A549 treated with CORT108297 at 1 μM for 4 hours (cell line): ENCODE measurements at places on chromosomes 4 and X. TPM values are rescaled to one million over a fixed set of nuclear protein-coding genes. Genes with fewer than 3 reads are reported as not detected.

Gene TRPC5OS
- not detected in 5 replicates for total RNA-seq

Gene NPY2R
- 0.02 to 0.06 TPM (median 0.03 TPM) in 5 replicates for total RNA-seq

Gene ARMCX2
- 0.08 to 0.11 TPM in 2 of 5 replicates, not detected in the others for total RNA-seq

Gene ETDA
- total RNA-seq, result not detected in 5 replicates

Gene TMEM271
- not detected in 5 replicates for total RNA-seq

Gene ENPEP
- total RNA-seq, result 0.01 to 0.14 TPM (median 0.09 TPM) in 5 replicates

Gene BDH2
- total RNA-seq, result 7.7 to 10.0 TPM (median 8.2 TPM) in 5 replicates

Gene UBE2K
- total RNA-seq, result 59.0 to 79.4 TPM (median 75.2 TPM) in 5 replicates

Gene CXorf49
- not detected in 5 replicates for total RNA-seq

Gene OTOP1
- total RNA-seq, result not detected in 5 replicates

Gene CD38
- total RNA-seq, result 8.6 to 13.7 TPM (median 10.1 TPM) in 5 replicates

Gene CEP135
- total RNA-seq, result 4.3 to 6.3 TPM (median 5.7 TPM) in 5 replicates

Gene DAPP1
- total RNA-seq, result not detected in 5 replicates

Gene POF1B
- total RNA-seq, result 2.4 to 3.3 TPM (median 2.5 TPM) in 5 replicates

Gene FABP2
- not detected in 5 replicates for total RNA-seq

Gene SH3D19
- 21.0 to 29.8 TPM (median 24.9 TPM) in 5 replicates for total RNA-seq
